ENCODE measurements at places on chromosomes 11 and 22.
A peak's percentile ranks its signal among the peaks of the same experiment; 100 is the strongest.

GRCh38 chr11:63837027-63837688 lies 1.8 kb upstream of the MARK2 start:
- peak; percentile 64 for DNase-seq

GRCh38 chr11:102928247-102928646 lies 27.3 kb downstream of the MMP13 start:
- no peak for DNase-seq

DNA sequence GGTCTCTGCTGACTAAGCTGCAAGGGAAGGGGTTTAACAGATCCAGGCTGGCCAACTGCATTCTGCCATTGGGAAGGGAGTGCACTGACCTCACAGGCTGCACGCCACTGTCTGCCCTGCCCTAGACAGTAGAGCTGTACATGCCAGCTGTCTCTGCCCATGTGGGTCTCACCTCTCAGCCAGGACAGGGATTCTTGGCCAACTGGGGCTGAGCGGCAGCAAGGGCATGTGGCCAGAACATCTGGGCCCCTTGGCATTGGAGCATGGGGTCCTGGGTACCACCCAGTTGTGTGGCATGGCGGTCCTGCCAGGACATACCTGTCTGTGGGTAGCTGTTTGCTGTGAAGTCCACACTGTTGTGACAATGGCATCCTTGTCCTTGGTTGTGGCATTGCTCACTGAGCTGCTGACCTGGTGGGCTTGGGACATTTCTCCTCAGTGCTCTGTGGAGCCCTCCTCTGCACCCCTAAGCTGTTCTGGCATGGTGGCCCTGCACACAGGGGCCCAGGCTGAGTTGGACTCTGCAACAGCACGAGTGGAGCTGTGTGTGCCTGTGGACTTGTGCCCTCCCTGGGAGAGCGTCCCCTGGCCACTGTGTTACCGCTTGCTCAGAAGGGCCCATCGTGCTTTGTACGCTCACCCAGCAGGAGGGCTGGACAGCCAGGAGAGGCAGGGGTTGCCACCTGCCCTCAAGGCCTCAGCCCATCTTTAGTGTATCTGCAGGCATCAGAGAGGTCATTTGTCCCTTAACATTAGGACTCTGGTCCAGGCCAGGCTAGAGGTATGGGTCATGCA lies 46.7 kb downstream of the MED15 start:
- DNase-seq, result no peak

DNA sequence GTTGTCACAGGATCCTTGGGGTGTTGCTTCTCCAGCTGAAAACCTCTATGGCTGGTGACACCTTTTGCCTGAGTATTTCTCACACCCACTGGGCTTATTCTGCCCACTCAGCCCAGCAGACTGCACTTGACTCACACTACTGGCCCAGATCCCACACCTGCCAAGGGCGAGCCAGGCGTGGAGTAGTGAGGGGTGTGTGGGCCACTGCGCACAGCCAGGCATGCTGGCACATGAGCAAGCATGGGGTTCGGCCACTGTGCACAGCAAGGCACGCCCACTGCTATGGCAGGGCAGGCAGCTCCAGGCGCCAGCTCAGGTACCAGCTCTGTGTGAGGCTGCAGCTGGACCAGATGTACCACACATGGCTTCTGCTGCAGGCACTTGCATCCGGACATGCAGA lies 116.5 kb upstream of the MTNR1B start:
- no peak for DNase-seq

- no peak for DNase-seq
These were observed 67.9 kb downstream of the SESN3 start for GRCh38 chr11:95163106-95163505.

DNA sequence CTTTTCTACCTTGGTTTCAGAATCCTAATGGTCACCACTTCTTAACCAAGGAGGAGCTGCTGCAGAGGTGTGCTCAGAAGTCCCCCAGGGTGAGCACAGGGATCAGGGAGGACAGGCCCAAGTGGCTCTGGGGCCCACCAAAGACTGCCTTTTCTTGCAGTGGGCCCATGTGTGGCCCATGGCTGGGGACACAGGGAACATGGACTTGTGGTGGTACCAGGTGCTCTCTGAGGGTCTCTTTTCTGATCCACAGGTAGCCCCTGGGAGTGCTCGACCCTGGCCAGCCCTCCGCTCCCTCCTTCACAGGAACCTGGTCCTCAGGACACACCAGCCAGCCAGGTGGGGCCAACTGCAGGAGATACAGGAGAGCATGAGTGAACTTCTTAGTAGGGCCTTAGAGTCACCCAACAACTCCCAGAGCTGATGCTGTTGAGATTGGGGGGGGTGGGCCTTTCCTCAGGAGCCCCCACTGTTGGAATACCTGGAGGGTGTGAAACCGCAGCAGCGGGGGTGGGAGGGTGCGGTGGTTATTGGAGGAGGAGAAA lies 2.0 kb downstream of the MUS81 start:
- DNase-seq, result no peak

Data from astrocyte of the spinal cord (primary cell).